ENCODE measurements at places on chromosomes 6 and 20.

DNA sequence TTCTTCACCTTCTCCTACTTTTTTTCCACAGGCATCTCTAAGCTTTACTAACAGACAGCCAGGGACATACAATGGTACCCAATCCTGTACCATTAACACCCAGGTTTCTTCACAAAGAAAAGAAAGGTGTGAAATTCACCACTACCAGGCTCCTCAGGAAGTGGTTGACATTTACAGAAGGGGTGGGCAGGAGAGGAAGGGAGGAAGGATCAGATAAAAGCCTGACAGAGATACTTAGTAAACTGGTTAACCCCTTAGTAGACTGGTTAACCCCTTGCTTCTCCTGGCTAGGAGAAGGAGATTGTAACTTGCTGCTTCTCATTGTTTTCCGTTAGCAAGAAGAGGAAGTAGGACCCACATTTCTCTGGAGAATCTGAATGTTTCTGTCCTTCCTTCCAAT, 7.2 kb downstream of the SAMD3 start:
- no peak for DNase-seq

- DNase-seq = no peak
Observed at GRCh38 chr6:11432091-11432490, 105.5 kb upstream of the TMEM170B start.

GRCh38 chr6:123677897-123678296, 41.1 kb upstream of the TRDN start:
- DNase-seq = no peak

DNA sequence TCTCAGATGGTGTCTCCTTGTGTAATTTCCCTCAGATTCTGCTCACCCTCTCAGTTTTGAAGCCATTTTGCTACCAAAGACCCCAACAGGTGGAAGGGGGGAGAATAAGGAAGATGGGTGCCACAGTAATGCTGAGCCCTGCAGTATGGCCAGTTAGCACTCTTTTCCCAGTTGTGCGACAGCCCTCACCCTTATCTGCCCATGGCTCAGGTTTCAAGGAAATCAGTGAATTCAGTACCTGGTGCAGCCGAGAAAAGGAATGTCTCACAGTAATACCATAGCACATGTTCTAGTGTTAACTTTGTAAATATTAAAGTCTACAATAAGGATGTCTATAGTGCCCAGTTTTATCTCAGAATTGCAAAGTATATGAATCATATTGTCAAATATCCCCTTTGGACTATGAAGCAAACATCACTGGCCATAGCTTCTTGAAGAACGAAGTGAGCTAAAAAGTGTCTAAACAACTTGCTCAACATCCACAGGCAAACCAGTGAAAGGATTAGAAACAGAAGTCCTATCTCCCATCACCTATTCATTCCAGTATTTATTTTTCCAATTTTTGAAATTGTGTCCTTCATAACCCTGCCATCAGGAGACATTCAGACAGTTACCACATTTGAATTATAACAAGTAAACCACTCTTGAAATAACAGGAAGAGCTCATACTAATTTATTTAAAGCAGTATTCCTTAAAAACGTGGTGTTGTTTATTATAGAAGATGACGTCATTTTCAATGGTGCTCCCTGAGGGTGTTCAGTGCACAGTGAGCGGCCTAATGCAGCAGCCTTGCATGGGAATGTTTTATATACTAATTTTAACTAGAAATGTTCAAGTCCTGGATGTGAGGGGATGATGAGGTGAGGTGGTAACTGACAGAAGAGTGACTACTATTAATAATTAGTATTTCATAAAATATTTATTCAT, 366.2 kb downstream of the TFAP2A start:
- no peak for DNase-seq

GRCh38 chr20:24141111-24141510, 152.5 kb upstream of the GGTLC1 start:
- no peak for DNase-seq
